ENCODE measurements at places on chromosomes 4 and X. TPM values are rescaled to one million over a fixed set of nuclear protein-coding genes. Genes with fewer than 3 reads are reported as not detected.
A peak's percentile ranks its signal among the peaks of the same experiment; 100 is the strongest.

- H3K4me1 ChIP-seq = no peaks in the 10 kb centered on the region
- no peak for DNase-seq
- H3K27me3 ChIP-seq = no peaks in the 10 kb centered on the region
- no peak overlapping the region for H3K27ac ChIP-seq
- no peak overlapping the region for H3K4me3 ChIP-seq
These were observed 81.5 kb upstream of the F9 start for GRCh38 chrX:139448996-139449395.

The PRPS2 gene
- 17.2 TPM for total RNA-seq

The ANK2 gene
- 71.2 TPM for total RNA-seq

- peaks cover 18% of the 10 kb centered on the region for H3K4me1 ChIP-seq
- H3K4me3 ChIP-seq = peak overlapping the region; percentile 22
- no peak overlapping the region for H3K27ac ChIP-seq
- no peaks in the 10 kb centered on the region for H3K36me3 ChIP-seq
- peaks cover 9% of the 10 kb centered on the region for H3K27me3 ChIP-seq
These were observed 3.3 kb downstream of the C4orf54 start for GRCh38 chr4:99654361-99654761.

The ABCG2 gene
- total RNA-seq = 0.08 TPM

DNA sequence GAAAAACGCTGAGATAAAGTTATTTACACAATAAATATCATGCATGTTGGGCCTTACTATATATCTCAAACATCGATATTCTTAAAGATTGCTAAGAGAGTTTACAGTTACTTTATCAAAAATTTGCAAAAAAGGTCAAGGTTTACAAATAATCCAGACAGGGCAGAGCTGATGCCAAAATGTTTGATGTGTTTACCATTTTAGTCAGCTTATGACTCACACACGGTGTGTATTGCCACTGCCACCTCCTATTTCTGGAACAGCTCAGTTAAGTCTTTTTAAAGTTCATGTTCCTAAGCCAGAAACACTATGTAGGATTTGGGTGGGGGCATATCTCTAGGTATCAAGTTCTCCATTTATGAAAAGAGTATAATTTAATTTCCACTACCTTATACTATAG, 580.6 kb downstream of the INPP4B start:
- H3K36me3 ChIP-seq = peaks cover 12% of the 10 kb centered on the region
- no peak for DNase-seq
- H3K27me3 ChIP-seq = no peaks in the 10 kb centered on the region
- peak overlapping the region; percentile 84 for H3K27ac ChIP-seq

DNA sequence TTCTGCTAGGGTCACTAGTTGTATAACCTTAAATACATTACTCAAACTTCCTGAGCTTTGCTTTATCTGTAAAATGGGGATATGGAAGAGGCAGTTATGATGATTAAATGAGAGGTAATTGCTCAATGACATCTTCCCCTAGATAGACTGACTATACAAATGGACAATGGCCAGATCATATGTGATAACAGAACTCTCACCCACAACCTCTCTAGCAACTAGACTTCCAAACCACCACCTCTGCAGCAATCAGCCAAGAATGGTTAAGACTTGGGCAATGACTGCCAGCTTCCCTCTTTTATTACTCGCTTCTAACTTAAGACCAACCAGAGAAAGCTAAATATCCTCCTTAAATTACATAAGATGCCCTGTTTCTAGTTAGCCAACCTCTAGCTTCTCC, 2.9 kb upstream of the SEPSECS start:
- peaks cover 28% of the 10 kb centered on the region for H3K4me1 ChIP-seq
- H3K27me3 ChIP-seq = no peaks in the 10 kb centered on the region
- peaks cover 5% of the 10 kb centered on the region for H3K36me3 ChIP-seq
- H3K4me3 ChIP-seq = no peak overlapping the region
- no peak overlapping the region for H3K27ac ChIP-seq

GRCh38 chr4:100168521-100168920, 21.7 kb downstream of the DDIT4L start:
- no peak for DNase-seq
- H3K4me3 ChIP-seq = peak overlapping the region; percentile 17
- no peaks in the 10 kb centered on the region for H3K36me3 ChIP-seq
- peak overlapping the region; percentile 15 for H3K27ac ChIP-seq

GRCh38 chr4:187258651-187259401, 535.2 kb upstream of the FAT1 start:
- no peak overlapping the region for H3K27ac ChIP-seq
- H3K4me3 ChIP-seq = no peak overlapping the region
- H3K36me3 ChIP-seq = no peaks in the 10 kb centered on the region
- DNase-seq = no peak
- H3K27me3 ChIP-seq = no peaks in the 10 kb centered on the region

DNA sequence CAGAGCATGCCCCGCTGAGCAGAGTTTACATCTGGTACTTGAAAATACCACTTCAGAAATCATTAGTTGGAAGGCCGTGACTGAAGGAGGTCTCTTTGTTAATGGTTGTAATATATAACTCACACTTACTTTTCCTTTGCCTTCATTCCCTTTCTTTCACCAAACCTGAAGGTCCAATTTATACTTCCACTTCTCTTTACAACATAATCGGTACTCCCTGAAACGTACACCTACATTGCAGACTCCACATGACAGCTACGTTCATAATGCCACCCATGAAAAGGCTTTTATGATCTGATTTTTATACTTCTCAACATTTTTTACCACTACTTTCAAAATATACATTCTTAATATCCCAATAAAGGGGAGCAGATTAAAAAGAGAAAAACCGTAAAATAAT, 298.7 kb downstream of the C4orf33 start:
- H3K4me3 ChIP-seq = no peak overlapping the region
- no peak overlapping the region for H3K27ac ChIP-seq
- DNase-seq = no peak
- peaks cover 4% of the 10 kb centered on the region for H3K36me3 ChIP-seq

DNA sequence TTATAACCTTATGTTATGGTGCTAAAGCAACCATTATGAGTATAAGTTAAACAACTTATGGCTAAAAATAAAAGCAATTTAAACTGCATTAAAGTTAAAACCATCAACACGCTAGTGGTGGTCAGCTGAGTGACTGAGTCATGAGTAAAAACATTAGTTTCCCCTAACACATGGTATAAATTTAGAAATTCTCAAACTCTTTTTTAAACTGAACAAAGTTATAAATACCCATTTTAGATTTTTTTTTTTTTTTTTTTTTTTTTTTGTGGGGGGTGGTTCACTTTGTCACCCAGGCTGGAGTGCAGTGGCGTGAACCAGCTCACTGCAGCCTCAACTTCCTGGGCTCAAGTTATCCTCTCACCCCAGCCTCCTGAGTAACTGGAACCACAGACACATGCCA, 5.4 kb upstream of the BBS7 start:
- H3K27me3 ChIP-seq = peaks cover 18% of the 10 kb centered on the region
- H3K4me1 ChIP-seq = peaks cover 4% of the 10 kb centered on the region
- no peaks in the 10 kb centered on the region for H3K36me3 ChIP-seq
- H3K4me3 ChIP-seq = no peak overlapping the region
- no peak overlapping the region for H3K27ac ChIP-seq

The SPATA18 gene
- 18.6 TPM for total RNA-seq

DNA sequence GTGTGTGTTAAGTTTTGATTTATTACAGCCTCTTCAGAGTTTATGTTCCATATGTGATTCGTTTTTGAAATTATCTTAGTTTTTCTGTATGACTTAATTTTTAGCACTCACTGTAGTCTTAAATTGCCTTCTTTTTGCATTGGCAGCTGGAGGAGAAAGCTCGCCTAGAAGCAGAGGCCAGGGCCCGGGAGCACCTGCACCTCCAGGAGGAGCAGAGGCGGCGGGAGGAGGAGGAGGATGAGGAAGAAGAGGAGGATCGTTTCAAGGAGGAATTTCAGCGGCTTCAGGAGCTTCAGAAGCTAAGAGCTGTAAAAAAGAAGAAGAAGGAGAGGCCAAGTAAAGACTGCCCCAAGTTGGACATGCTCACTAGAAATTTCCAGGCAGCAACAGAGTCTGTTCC, 56.6 kb downstream of the TNIP2 start:
- no peak overlapping the region for H3K4me3 ChIP-seq
- no peaks in the 10 kb centered on the region for H3K27me3 ChIP-seq
- peaks cover 12% of the 10 kb centered on the region for H3K4me1 ChIP-seq
- no peak overlapping the region for H3K27ac ChIP-seq
- DNase-seq = no peak

- H3K4me3 ChIP-seq = no peak overlapping the region
- peaks cover 4% of the 10 kb centered on the region for H3K4me1 ChIP-seq
- no peak for DNase-seq
- H3K27ac ChIP-seq = no peak overlapping the region
- H3K36me3 ChIP-seq = peaks cover 12% of the 10 kb centered on the region
These were observed 121.4 kb upstream of the ANKRD50 start for GRCh38 chr4:124833831-124834505.

The STK32B gene
- 13.1 TPM for total RNA-seq

- no peaks in the 10 kb centered on the region for H3K27me3 ChIP-seq
- H3K4me3 ChIP-seq = no peak overlapping the region
- peaks cover 10% of the 10 kb centered on the region for H3K4me1 ChIP-seq
- H3K27ac ChIP-seq = no peak overlapping the region
- DNase-seq = no peak
These were observed 73.3 kb downstream of the FIP1L1 start for GRCh38 chr4:53450773-53451172.

- H3K36me3 ChIP-seq = no peaks in the 10 kb centered on the region
- H3K4me1 ChIP-seq = peaks cover 25% of the 10 kb centered on the region
- no peak overlapping the region for H3K4me3 ChIP-seq
These were observed 745 bp upstream of the IQSEC2 start for GRCh38 chrX:53281963-53282695.

DNA sequence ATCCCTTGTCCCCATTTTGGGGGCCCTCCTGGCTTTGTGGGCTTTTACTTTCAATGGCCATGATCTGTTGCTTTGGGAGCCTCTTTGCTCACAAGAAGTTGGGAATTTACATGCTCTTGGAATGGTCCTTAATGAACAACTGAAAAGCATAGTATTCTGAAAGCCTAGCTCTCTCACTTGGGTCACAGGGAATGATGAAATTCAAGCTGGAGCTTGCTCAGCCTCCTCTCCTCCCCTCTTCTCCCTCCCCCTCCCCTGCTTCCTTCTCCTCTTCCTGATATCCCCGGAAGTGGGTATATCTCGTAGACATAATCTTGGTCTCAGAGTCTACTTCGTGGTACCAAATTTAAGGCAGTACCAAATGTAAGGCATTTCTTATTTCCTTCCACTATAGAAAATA, 400.6 kb upstream of the NR3C2 start:
- no peaks in the 10 kb centered on the region for H3K36me3 ChIP-seq
- no peak for DNase-seq

- H3K27ac ChIP-seq = no peak overlapping the region
- no peak overlapping the region for H3K4me3 ChIP-seq
- H3K36me3 ChIP-seq = no peaks in the 10 kb centered on the region
- H3K4me1 ChIP-seq = no peaks in the 10 kb centered on the region
These were observed 205.3 kb downstream of the SPOCK3 start for GRCh38 chr4:167028976-167029375.

GRCh38 chrX:123339221-123339905, 155.3 kb downstream of the GRIA3 start:
- no peak overlapping the region for H3K4me3 ChIP-seq
- H3K4me1 ChIP-seq = no peaks in the 10 kb centered on the region
- H3K36me3 ChIP-seq = no peaks in the 10 kb centered on the region

DNA sequence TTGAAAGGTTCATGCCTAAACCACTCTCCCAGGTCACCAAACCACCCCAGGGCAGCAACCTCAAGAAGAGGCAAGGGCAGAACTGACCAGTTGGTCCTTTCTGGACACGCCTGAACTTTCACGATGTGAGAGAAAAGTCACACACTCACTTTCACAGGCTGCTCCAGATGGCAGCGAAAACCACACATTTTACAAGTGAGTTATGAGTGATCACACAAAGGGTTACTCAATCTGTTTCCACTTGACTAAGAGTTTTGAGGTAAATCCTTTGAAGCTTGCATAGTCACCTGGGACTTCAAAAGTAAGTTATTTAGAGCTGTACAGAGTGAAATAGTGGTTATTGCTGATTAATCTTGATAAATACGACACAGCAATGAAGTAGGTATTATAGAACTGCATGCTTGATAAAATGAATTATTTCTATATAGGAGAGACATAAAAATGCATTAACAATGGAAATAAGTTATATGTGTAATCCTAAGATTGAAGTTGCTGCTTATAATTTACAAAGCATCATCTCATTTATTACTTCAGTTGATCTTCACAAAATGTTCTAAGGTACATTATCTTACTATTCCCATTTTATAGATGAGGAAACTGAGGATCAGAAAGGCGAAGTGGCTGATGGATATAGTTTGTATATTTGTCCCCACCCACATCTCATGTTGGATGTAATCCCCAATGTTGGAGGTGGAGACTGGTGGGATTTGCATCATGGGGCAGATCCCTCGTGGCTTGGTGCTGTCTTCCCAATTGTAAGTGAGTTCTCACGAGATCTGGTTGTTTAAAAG, 103.0 kb upstream of the KLF3 start:
- DNase-seq = no peak
- peaks cover 28% of the 10 kb centered on the region for H3K4me1 ChIP-seq
- H3K4me3 ChIP-seq = no peak overlapping the region

DNA sequence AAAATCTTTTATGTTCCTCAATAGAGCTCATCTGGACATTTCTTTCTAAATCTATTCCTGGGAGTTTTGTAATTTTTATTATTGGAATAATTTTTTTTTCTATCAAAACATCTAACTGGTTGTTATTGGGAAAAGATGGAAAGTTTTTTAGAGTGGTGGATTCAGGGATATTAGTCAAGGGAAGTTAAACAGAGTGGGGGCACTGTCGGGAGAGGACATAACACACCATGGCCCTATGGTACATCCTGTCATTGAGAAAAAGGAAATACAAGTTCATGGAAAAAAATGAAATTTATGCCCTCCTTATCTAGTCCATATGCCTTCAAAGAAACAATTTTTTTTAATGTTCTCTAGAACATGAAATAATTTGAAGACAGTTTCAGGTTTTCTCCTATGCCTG, 96.3 kb upstream of the TSPAN5 start:
- no peaks in the 10 kb centered on the region for H3K4me1 ChIP-seq
- H3K36me3 ChIP-seq = no peaks in the 10 kb centered on the region
- no peak overlapping the region for H3K27ac ChIP-seq

- no peaks in the 10 kb centered on the region for H3K4me1 ChIP-seq
- H3K4me3 ChIP-seq = no peak overlapping the region
- no peak overlapping the region for H3K27ac ChIP-seq
- H3K36me3 ChIP-seq = no peaks in the 10 kb centered on the region
These were observed 1626.0 kb upstream of the TENM3 start for GRCh38 chr4:180617196-180617595.

DNA sequence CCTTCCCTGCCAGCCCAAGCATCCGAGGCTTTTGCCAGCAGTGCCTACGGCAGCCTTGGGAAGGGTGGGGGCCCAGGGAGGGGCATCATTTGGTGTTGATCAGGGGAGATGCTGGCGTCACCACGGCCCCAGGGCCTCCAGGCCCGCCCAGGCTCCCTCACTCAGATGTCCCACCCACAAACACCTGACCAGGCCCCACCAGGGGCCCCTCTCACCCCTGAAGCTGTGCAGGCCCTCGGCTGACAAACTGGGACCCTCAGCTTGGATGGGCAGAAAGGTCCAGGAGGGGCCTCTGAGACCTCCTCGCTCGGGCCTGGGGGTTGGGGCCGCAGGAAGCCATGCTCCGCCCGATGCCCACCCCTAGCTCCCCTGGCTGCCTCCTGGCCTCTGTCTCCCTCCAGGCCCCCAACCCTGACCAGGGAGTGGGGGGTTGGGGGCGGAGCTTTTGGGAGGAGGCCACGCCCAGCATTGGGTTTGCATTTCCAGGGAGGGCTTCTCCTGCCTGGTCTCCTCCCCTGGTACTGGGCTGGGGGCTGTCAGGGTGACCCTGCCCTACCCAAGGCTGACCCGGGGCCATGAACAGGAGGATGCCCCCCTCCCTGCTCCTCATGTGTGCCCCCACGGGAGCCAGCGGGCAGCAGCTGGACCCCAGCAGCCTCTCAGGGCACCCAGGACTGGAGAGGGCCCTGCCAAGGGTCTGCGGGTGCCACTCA, 33.4 kb upstream of the SPON2 start:
- no peaks in the 10 kb centered on the region for H3K36me3 ChIP-seq
- peaks cover 60% of the 10 kb centered on the region for H3K4me1 ChIP-seq
- no peak overlapping the region for H3K27ac ChIP-seq
- H3K27me3 ChIP-seq = no peaks in the 10 kb centered on the region
- H3K4me3 ChIP-seq = no peak overlapping the region
- peak; percentile 86 for DNase-seq
